ENCODE measurements at places on chromosomes 2 and 18. TPM values are rescaled to one million over a fixed set of nuclear protein-coding genes. Genes with fewer than 3 reads are reported as not detected.

GRCh38 chr18:55912071-55912470 lies 324.1 kb upstream of the TCF4 start:
- H3K27ac ChIP-seq = no peak overlapping the region
- DNase-seq = no peak
- H3K4me1 ChIP-seq = no peaks in the 10 kb centered on the region
- H3K36me3 ChIP-seq = no peaks in the 10 kb centered on the region

DNA sequence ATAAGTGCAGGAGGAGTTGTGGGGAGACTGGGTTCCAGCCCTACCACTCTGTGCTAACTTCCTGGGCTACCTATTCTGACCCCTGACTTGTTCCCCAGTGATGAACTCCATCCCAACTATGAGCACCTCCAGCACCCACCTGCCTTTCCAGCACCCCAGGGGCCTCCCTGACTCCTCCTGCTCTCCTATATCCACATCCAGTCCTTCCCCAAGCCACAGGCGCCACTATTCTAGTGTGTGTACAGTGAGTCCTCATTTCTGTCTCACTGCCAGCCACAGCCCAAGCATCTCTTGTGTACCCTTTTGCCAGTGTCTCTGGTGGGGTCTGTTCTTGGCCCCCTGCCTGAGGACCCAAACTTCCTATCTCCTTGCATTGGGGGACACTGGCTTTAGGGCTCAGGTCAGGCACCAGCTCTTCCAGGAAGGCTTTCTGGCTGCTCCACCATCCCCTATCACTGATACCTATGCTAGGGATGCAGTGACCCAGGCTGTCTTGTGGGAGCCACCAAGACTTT lies 145.2 kb downstream of the INHBB start:
- no peak for DNase-seq
- no peaks in the 10 kb centered on the region for H3K36me3 ChIP-seq
- no peak overlapping the region for H3K27ac ChIP-seq
- H3K4me3 ChIP-seq = no peak overlapping the region
- no peaks in the 10 kb centered on the region for H3K4me1 ChIP-seq

DNA sequence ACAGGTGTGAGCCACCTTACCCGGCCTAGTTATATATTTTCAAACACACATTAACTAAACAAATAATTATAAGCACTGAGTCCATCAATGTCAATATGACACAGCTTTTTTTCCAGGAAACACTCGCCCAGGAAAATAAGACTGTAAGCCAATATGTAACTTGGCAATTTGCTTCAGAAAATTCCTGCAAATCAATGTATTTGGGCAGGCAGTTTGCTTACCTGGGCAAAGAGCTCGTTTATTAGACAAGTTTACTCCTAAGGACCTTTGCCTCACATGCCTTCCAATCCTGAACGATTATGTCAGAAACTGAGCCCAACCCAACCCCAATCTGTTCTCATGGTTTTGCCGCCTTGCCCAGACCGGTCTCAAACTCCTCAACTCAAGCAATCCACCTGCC lies 34.7 kb upstream of the NDUFV2 start:
- no peak for DNase-seq
- no peak overlapping the region for H3K27ac ChIP-seq
- H3K27me3 ChIP-seq = no peaks in the 10 kb centered on the region
- H3K4me1 ChIP-seq = no peaks in the 10 kb centered on the region
- H3K36me3 ChIP-seq = no peaks in the 10 kb centered on the region

- no peak overlapping the region for H3K27ac ChIP-seq
- H3K36me3 ChIP-seq = no peaks in the 10 kb centered on the region
- DNase-seq = no peak
- no peaks in the 10 kb centered on the region for H3K27me3 ChIP-seq
- H3K4me3 ChIP-seq = no peak overlapping the region
Measured at GRCh38 chr2:176745543-176746200, 466.9 kb upstream of the HNRNPA3 start.

DNA sequence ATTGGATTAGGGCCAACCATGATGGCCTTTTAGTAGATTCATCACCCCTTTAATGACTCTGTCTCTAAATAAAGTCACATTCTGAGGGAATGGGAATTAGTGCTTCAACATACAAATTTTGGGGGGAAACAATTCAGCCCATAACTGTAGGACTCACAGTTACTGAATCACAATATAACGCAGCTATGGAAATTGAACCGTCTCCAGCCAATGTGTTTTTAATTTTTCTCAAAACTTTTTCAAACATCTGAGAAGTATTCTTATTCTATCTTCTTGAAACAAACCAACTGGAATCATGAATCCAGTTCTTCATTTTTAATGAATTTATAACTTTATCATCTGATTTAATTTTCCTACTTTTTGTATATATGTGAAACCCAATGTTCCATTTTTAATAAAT lies 373.1 kb upstream of the SYT4 start:
- no peak overlapping the region for H3K27ac ChIP-seq
- H3K4me3 ChIP-seq = no peak overlapping the region
- no peaks in the 10 kb centered on the region for H3K36me3 ChIP-seq
- H3K27me3 ChIP-seq = no peaks in the 10 kb centered on the region

The POTEC gene
- total RNA-seq = not detected

The ALPP gene
- not detected for total RNA-seq

The CAPN13 gene
- total RNA-seq = not detected

The RAPGEF4 gene
- 26.2 TPM for total RNA-seq

The LOXL3 gene
- total RNA-seq = 21.0 TPM

All from uterus (tissue), 4 donors.